Activated CD8-positive, alpha-beta memory T cell treated with anti-CD3 and anti-CD28 coated beads, Interleukin-2, amount 10 ng/mL, durations not matched to agents 7 days and 5 days (primary cell): ENCODE measurements at places on chromosomes 6 and 20. TPM values are rescaled to one million over a fixed set of nuclear protein-coding genes. Genes with fewer than 3 reads are reported as not detected.

PEX6 gene
- total RNA-seq = 24.7 TPM

RAET1G gene
- total RNA-seq = not detected

GFRAL gene
- total RNA-seq = not detected

- H3K4me3 ChIP-seq = no peak overlapping the region
- no peak overlapping the region for H3K27ac ChIP-seq
- no peaks in the 10 kb centered on the region for H3K4me1 ChIP-seq
These were observed 41.0 kb upstream of the FAM50B start for GRCh38 chr6:3808199-3808598.

DNA sequence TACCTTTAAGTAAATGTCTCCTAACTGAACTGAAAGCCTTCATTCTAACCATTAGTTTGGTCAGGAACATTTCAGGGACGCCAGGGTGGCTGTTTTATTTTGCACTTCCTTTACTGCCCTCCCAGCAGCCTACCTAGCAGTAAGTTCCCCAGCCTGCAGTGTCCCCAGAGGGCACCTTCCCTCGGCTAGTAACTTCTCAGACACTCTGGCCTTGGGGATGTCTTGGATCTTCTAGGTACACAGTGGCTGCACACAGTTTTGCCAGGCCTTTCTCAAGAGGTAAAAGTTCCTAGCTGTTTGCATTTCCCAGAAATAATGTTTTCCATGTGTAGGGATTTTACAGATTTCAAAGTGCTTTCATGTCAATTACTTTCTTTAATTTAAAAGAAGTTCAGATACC is 378 bp upstream of the LAMA2 start:
- no peak for DNase-seq
- H3K27me3 ChIP-seq = peaks cover 30% of the 10 kb centered on the region
- no peaks in the 10 kb centered on the region for H3K4me1 ChIP-seq
- H3K4me3 ChIP-seq = no peak overlapping the region
- no peak overlapping the region for H3K27ac ChIP-seq

GRCh38 chr6:138422861-138423260 is 18.8 kb downstream of the HEBP2 start:
- no peaks in the 10 kb centered on the region for H3K27me3 ChIP-seq
- DNase-seq = no peak
- H3K4me1 ChIP-seq = peaks cover 2% of the 10 kb centered on the region
- no peak overlapping the region for H3K4me3 ChIP-seq

DNA sequence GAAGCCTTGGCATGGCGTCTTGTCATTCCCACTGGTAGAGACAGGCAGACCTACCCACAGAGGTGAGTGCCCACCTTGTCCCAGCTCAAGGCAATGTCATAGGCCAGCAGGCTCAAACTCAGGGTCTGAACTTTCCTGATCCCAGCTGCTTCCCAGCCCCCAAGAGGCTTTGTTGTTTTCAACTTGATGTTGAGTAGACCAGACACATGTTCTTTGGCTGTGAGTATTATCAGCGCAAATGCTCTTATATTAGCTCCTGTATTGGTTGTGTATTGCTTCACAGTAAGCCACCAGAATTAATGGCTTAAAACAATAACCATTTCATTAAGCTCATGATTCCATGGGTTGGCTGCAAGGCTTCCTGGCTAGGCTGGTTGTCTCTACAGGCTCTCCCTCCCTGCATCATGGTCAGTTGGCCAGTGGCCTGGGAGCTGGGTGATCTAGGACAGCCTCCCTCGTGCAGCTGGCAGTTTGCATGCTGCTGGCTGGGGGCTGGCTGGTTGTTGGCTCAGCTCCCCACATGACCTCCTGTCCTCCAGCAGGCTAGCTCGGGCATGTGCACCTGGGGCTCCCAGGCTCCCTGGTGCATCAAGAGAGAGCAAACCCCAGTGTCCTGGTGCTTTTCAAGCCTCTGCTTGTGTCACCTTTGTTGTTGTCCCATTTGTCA is 21.6 kb downstream of the TOX2 start:
- peaks cover 2% of the 10 kb centered on the region for H3K36me3 ChIP-seq
- no peak for DNase-seq
- H3K27me3 ChIP-seq = peaks cover 59% of the 10 kb centered on the region
- no peak overlapping the region for H3K4me3 ChIP-seq
- H3K27ac ChIP-seq = no peak overlapping the region

SGK2 gene
- total RNA-seq = 0.26 TPM

GRCh38 chr6:109082188-109082577 is 12.5 kb downstream of the SESN1 start:
- H3K27me3 ChIP-seq = no peaks in the 10 kb centered on the region
- no peak overlapping the region for H3K27ac ChIP-seq
- no peak overlapping the region for H3K4me3 ChIP-seq
- peaks cover under 1% of the 10 kb centered on the region for H3K36me3 ChIP-seq
- DNase-seq = no peak
- H3K4me1 ChIP-seq = peaks cover under 1% of the 10 kb centered on the region

GRCh38 chr6:53634184-53634631 is 31.3 kb downstream of the KLHL31 start:
- DNase-seq = no peak
- peaks cover 2% of the 10 kb centered on the region for H3K27me3 ChIP-seq
- H3K4me3 ChIP-seq = no peak overlapping the region
- H3K27ac ChIP-seq = no peak overlapping the region
- H3K36me3 ChIP-seq = no peaks in the 10 kb centered on the region

BANF2 gene
- not detected for total RNA-seq

DNA sequence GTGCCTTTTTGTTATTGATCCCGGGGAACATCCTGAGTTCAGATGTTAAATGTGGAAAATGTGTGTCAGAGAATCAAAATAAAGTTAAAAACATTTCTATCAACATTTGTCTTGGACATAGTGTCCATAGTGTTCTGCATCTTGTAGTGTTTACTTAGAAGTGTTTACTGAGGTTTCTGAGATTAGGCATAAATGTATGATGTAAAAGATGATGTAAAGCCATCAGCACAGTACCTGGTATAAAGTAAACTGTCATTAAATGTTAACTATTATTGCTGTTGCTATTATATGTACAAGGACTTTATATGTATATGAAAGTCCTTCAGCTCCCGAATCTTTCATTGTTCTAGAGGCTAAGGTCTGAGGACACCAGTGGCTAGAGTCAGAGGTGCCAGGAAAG is 28.2 kb upstream of the VEGFA start:
- DNase-seq = no peak
- no peaks in the 10 kb centered on the region for H3K36me3 ChIP-seq
- H3K4me1 ChIP-seq = no peaks in the 10 kb centered on the region
- H3K27ac ChIP-seq = no peak overlapping the region
- H3K4me3 ChIP-seq = no peak overlapping the region

- H3K4me3 ChIP-seq = no peak overlapping the region
- no peak for DNase-seq
- H3K36me3 ChIP-seq = no peaks in the 10 kb centered on the region
- H3K27ac ChIP-seq = no peak overlapping the region
- no peaks in the 10 kb centered on the region for H3K4me1 ChIP-seq
These were observed 136.7 kb upstream of the CNR1 start for GRCh38 chr6:88302769-88303225.

- H3K4me1 ChIP-seq = no peaks in the 10 kb centered on the region
- no peak overlapping the region for H3K4me3 ChIP-seq
- H3K27ac ChIP-seq = no peak overlapping the region
- no peaks in the 10 kb centered on the region for H3K27me3 ChIP-seq
- no peaks in the 10 kb centered on the region for H3K36me3 ChIP-seq
These were observed 469.7 kb downstream of the PKHD1 start for GRCh38 chr6:51617751-51618150.

- no peak for DNase-seq
- peak overlapping the region; percentile 39 for H3K27ac ChIP-seq
- peaks cover 28% of the 10 kb centered on the region for H3K4me1 ChIP-seq
These were observed 123.4 kb downstream of the LY86 start for GRCh38 chr6:6711832-6712448.

DNA sequence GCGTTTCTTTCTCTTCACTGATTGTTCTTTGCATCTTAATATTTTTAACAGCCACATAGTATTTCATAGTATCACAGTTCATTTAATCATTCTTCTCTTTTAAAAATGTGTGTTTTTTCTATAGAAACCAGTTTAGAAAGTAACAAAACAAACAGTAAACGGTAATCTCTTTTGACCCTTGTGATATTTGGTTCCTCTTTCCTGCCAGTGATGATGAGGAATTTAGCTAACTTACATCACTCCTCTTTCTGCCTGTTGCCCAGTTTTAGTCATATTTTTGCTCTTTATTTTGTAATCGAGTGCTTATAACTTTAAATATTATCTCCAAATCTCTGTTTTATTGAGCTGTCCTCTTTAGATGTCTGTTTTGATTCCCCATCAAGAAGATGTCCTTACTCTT is 38.1 kb upstream of the ZBTB24 start:
- H3K4me1 ChIP-seq = peaks cover 9% of the 10 kb centered on the region
- DNase-seq = no peak
- H3K27me3 ChIP-seq = peaks cover 2% of the 10 kb centered on the region

- no peak overlapping the region for H3K27ac ChIP-seq
- no peaks in the 10 kb centered on the region for H3K4me1 ChIP-seq
- no peak overlapping the region for H3K4me3 ChIP-seq
- H3K27me3 ChIP-seq = peaks cover 49% of the 10 kb centered on the region
- no peaks in the 10 kb centered on the region for H3K36me3 ChIP-seq
These were observed 90.7 kb downstream of the ANKRD60 start for GRCh38 chr20:58137651-58138265.

BACH2 gene
- total RNA-seq = 22.6 TPM

DNA sequence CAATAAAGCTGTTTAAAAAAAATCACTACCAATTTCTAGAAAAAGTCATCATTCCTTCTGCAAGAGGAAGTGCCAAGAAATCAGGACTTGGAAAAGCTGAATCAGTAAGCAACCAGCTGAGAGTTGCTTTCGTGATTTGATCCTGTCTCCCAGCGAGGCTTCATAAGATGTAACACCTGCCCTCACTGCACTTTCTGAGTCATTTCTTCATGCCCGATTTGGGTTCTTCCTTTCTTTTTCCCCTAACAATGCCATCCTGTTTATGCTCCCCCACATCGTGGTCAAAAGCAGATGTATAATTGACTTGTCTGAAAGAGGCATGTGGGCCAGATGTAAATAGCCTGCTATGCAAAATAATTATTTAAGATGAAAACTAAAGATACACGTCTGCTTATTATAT is 52.1 kb downstream of the RIPOR2 start:
- H3K4me3 ChIP-seq = no peak overlapping the region
- H3K4me1 ChIP-seq = peaks cover 46% of the 10 kb centered on the region
- H3K36me3 ChIP-seq = peaks cover 53% of the 10 kb centered on the region
- H3K27me3 ChIP-seq = no peaks in the 10 kb centered on the region

GRCh38 chr6:83976871-83977270 is 56.7 kb upstream of the MRAP2 start:
- H3K27ac ChIP-seq = no peak overlapping the region
- H3K36me3 ChIP-seq = no peaks in the 10 kb centered on the region
- H3K4me1 ChIP-seq = no peaks in the 10 kb centered on the region
- no peak for DNase-seq

GRCh38 chr6:17721671-17722070 is 14.9 kb upstream of the NUP153 start:
- peaks cover 4% of the 10 kb centered on the region for H3K27me3 ChIP-seq
- DNase-seq = no peak
- H3K36me3 ChIP-seq = no peaks in the 10 kb centered on the region
- H3K27ac ChIP-seq = no peak overlapping the region
- H3K4me1 ChIP-seq = no peaks in the 10 kb centered on the region

SYNDIG1 gene
- not detected for total RNA-seq

DNA sequence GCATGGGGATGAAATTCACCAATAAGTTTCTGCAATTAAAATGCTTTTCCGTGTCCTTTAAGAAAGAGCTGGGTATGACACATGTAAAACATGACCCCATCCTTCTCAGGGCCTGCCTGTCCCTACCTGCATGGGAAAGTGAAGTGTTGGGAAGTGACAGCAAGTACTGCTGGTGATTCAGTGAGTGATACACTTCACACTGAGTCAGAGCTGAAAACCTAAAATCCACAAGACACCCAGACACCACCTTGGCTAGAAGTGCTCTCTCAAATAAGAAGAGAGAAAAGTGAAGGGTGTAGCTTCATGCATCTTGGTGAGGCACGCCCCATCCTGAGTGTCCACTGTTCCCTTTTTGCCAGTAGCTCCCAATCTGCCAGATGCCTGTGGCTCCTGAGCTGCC is 3.3 kb downstream of the RAB22A start:
- H3K4me1 ChIP-seq = peaks cover 50% of the 10 kb centered on the region
- H3K27me3 ChIP-seq = no peaks in the 10 kb centered on the region
- peak; percentile 52 for DNase-seq
- peaks cover 42% of the 10 kb centered on the region for H3K36me3 ChIP-seq
- H3K27ac ChIP-seq = peak overlapping the region; percentile 84

KIAA1755 gene
- total RNA-seq = not detected

DNA sequence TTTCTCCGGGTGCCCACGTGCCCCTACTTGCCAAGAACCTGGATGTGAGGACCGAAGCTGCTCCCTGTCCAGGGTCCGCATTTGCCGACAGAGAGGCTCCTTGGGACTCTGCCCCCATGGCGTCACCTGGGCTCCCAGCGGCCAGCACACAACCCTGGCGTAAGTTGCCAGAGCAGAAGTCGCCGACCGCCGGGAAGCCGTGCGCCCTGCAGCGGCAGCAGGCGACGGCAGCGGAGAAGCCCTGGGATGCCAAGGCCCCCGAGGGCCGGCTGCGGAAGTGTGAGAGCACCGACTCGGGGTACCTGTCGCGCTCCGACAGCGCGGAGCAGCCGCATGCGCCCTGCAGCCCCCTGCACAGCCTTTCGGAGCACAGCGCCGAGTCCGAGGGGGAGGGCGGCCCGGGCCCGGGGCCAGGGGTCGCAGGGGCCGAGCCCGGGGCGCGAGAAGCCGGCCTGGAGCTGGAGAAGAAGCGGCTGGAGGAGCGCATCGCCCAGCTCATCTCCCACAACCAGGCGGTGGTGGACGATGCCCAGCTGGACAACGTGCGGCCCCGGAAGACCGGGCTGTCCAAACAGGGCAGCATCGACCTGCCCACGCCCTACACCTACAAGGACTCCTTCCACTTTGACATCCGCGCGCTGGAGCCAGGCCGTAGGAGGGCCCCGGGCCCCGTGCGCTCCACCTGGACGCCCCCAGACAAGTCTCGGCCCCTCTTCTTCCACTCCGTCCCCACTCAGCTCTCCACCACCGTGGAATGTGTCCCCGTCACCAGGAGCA is 28.3 kb downstream of the ZNF831 start:
- H3K4me1 ChIP-seq = no peaks in the 10 kb centered on the region
- no peaks in the 10 kb centered on the region for H3K27me3 ChIP-seq
- DNase-seq = peak; percentile 30
- no peak overlapping the region for H3K27ac ChIP-seq
- peaks cover 4% of the 10 kb centered on the region for H3K36me3 ChIP-seq
- no peak overlapping the region for H3K4me3 ChIP-seq

DNA sequence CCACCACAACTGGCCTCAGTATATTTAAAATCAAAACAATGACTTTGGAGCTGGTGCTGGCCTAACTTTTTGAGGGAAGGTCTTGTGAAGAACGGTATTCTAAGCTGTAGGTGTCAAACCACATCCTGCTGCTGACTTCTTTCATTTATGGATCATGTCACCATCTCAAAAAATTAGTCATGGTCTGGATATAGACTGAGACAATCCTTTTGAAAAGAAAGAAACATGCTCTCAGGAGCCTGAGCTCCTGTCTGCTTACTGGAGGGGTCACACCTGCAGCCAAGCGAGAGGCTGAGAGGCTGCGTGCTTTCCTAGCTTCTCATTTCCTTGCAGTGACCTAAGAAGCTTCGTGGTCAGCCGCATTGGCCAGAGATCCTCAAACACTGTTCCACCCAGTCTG is 55.2 kb downstream of the TIAM2 start:
- H3K4me3 ChIP-seq = no peak overlapping the region
- H3K27me3 ChIP-seq = peaks cover 3% of the 10 kb centered on the region
- peaks cover 35% of the 10 kb centered on the region for H3K4me1 ChIP-seq
- DNase-seq = peak; percentile 77
- peak overlapping the region; percentile 87 for H3K27ac ChIP-seq
- H3K36me3 ChIP-seq = peaks cover 8% of the 10 kb centered on the region

GRCh38 chr20:39939241-39939865 is 749.7 kb downstream of the MAFB start:
- no peaks in the 10 kb centered on the region for H3K36me3 ChIP-seq
- H3K27ac ChIP-seq = no peak overlapping the region
- H3K27me3 ChIP-seq = no peaks in the 10 kb centered on the region
- no peak for DNase-seq
- H3K4me3 ChIP-seq = no peak overlapping the region
